Lung (tissue), 17 donors: ENCODE measurements at places on chromosomes 13 and 19.

GRCh38 chr13:38213314-38213713, 136.3 kb upstream of the UFM1 start:
- DNase-seq, result no peak

DNA sequence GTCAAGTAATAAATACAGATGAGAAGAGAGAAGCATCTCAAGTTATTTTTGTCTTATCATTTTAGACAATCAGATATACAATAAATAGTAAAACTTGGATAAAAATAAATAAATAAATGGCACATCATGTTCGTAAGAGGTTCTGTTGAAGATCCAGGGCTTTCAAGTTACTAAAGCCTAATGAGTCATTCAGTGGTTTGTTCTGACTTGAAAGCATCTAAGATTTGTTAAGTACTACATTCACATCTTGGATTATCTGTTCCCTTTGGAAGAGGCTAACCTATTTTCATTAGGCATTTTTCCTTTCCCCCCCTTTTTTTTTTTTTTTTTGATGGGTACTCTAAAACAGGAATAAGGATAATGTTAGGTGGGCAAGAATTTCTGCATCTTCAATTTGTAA, 429.3 kb downstream of the PCDH20 start:
- no peak for DNase-seq

- peak; percentile 22 for DNase-seq
These were observed 11.3 kb downstream of the LCP1 start for GRCh38 chr13:46170687-46171086.

DNA sequence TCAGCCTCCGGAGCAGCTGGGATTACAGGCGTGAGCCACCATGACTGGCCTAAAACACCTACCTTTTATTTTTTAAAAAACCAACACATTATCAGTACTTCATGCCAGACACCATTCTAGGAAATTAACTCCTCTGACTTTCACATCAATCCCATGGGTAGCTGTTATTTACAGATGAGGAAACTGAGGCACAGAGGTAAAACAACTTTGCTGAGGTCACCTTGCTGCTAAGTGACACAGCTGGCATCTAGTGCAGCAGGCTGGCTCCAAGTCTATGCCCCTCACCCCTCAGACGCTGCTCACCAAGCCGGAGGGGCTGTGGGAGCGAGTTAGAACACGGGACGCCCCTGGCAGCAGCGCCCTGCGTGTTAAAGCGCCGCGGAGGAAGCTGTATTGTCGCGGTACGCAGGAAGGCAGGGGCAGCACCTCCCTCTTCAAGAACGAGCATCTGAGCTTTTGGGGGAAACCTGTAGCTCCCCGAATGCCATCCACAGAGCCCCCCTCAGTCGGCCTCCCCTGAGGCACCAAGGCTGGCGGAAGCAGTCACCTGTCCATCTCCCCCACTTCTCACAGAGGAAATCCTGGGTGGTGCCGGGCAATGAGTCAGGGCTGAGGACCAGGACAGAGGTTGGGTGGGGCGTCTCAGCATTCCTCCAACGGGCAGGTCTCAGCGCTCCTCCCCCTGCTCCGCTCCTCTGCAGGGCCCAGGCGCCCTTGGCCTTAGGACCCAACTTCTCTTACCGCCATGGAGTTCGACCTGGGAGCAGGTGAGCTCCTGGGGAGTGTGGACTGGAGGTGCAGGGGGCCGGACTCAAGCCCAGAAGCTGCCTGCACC, at the start of gene C19orf33:
C19orf33 (plus strand) TSS at position 735 of the 835 bp plus-strand sequence; CDS start at position 746, 11 bp downstream.
- no peak for DNase-seq

DNA sequence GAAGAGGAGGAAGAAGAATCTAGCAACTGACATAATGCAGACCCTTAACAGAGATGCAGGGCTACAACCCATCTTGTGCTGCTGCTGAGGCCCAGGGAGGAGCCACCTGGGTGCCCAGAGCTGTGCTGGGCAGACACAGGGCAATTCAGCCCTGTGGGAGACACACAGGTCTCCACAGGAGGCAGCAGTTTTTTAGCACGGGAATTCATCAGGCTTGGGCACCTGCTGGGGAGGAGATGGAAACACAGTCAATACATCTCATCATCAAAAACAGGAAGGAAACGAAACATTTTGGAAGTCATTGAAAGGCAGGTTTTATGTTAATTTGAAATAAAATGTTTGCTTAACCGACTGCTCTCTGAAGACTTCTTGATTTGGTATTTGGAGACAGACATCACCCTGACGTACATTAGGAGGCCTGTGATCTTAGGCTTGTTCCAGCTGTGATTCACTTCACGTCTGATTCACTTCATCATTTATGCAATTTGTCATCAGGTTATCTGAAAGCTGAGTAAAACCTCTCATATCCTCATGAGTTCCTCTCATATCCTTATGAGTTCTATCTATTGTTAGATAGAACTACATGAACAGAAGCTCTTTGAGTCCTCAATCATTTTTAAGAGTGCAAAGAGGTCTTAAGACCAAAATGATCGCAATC, 77.4 kb downstream of the CYSLTR2 start:
- DNase-seq, result no peak

DNA sequence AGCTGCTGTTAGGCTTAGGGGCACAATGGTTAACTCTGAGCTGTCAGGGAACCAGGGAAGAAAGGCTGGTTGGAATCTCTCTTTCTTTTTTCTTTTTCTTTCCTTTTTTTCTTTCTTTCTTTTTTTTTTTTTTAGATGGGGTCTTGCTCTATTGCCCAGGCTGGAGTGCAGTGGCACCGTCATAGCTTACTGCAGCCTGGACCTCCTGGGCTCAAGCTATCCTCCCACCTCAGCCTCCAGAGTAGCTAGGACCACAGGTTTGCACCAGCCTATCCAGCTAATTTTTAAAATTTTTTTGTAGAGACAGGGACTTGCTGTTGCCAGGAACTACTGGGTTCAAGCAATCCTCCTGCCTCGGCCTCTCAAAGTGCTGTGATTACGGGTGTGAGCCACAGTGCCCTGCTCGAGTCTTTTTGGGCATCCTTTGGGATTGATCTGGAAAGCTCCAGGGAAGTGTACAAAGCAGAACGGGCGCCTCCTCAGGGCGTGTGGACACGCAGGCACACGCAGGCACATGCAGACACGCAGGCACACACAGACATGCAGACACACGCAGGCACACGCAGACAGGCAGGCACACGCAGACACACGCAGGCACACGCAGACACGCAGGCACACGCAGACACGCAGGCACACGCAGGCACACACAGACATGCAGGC, 99.2 kb downstream of the GADD45B start:
- DNase-seq, result no peak

- DNase-seq, result no peak
These were observed 105.3 kb downstream of the SLC10A2 start for GRCh38 chr13:102960959-102961358.

DNA sequence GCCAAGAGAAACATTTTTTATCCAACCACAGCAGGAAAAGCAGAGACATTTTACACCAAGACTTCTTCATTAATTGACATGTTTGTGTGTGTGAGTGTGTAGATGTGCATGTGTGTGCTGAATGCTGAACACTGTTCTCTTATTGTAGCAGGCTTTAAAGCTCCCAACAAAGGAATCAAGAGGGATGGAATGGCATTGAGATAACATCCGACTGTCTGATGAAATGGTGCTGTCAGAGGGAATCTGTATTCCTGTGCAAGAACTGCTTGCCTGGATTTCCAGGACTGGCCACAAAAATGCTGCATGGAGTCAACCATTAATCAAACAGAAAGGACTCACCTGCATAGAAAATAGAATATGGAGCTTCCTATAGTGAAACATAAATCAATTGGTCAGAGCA, 354.0 kb downstream of the UQCRFS1 start:
- DNase-seq, result no peak

- DNase-seq, result no peak
These were observed 18.7 kb upstream of the QTRT1 start for GRCh38 chr19:10682397-10683063.

DNA sequence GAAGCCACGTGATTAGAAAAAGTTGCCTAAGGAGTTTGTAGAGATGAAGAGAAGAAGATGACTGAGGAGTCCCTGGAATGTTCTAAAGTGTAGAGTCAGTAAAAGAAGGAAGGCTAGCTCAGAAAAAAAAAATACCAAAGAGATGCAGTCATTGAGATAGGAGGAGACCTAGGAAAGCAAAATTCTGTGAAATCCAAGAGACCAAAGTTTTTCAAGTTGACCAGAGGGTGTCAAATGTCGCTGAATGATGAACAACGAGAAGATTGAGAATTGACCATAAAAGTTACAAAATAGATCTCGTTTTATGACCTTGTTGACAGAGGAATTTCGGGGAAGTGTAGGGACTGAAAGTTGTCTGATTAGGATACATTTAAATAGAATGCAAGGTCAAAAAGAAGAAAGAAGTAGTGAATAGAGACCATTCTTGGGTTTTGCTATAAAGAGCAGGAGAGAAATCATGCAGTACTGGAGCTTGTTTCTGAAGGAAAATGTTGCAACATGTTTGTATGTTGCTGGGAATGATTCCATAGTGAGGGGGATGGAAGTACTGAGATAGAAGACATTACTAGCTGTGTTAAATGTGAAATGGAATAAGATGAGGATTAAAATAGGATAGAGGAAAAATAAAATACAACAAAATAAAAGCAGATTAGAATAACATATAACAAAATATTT, 30.2 kb upstream of the HTR2A start:
- peak; percentile 6 for DNase-seq

GRCh38 chr13:74070513-74070912, 63.7 kb downstream of the KLF12 start:
- no peak for DNase-seq

DNA sequence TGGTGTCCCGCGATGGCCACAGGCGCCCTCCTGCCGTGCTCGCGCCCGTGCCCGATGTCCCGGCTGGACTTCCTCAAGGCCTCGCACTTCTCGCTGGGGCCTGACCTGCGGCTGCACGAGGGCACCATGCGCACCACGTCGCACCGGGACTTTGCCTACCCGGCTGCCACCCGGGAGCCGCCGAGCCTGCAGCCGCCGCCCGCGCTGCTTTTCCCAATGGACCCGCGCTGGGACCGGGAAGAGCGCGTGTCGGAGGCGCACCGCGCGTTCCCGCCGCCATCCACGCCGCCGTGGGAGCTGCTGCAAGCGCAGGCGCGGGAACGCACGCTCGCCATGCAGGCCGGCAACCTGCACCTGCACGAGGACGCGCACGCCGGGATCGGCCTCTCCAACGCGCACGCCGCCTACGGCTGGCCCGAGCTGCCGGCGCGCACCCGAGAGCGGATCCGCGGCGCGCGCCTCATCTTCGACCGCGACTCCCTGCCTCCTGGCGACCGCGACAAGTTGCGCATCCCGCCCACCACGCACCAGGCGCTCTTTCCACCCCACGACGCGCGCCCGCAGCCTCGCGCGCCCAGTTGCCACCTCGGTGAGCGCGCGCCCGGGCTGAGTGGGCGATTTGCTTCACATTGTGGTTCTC, 12.1 kb upstream of the PEX11G start:
- peak; percentile 82 for DNase-seq

GRCh38 chr13:25732111-25732865, 319.5 kb downstream of the SHISA2 start:
- peak; percentile 55 for DNase-seq

DNA sequence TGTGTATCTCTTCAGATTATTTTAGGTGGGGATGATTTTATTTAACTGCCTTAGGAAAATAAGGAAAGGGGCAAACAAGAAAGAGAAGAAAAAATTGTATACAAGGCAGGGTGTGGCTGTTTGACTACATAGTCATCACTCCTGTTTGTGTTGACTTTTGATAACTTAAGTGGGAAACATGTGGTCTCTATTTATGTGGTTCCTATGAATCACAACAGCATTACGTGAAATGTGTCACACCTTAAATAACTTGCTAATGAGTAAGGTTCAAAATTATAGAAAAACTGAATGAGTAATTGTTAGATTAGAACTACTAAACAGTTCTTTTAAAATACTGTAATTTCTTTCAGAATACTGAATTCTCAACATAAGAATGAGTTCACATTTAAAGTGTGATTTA, 69.3 kb downstream of the LMO7 start:
- DNase-seq, result no peak

- DNase-seq, result no peak
These were observed 17.4 kb downstream of the GPR183 start for GRCh38 chr13:99289674-99290337.

GRCh38 chr19:3114018-3114726, 20.0 kb downstream of the GNA11 start:
- DNase-seq, result no peak

GRCh38 chr13:39044536-39044935, 6.3 kb downstream of the NHLRC3 start:
- DNase-seq, result no peak

DNA sequence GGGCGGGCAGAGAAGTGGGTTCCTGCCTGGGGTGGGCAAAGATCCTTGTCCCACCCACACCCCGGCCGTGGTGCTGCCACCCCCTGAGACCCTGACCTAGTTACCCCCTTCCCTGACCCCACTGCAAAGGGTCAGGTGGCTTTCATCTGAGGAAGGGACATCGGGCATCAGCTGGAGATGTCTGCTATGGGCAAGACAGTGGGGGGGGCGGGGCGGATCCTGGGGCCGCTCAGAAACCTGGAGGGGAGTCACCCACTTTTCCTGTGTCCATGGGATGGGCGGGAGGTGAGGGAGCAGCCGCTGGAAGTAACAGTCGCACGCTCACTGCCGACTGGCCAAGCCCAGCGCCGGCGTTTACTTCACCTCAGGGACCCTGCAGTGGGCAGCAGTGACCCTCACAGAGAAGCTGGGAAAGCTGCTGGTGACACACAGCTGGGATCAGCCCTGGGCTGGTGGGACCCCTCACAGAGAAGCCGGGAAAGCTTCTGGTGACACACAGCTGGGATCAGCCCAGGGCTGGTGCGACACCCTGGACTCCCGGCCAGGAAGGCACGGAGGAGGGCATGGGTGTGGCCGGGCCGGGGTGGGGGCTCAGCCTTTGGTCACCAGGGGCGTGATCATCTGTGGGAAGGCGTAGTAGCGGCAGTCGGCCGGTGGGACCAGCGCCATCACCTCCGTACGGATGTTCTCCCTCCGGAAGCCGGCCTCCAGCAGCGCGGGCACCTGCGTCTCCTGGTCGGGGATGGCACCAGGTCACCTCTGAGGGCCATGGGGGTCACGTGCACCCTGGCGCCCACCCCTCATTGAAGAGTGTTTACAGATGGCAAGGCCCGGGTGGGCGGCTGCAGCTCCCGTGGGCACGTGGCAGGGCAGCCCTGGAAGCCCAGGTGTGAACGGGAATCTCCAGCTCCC, 4.3 kb downstream of the GAMT start:
- DNase-seq, result no peak

- DNase-seq, result peak; percentile 33
These were observed 1.2 kb downstream of the INAFM1 start for GRCh38 chr19:47275791-47276461.

- no peak for DNase-seq
These were observed 91.1 kb downstream of the CDK8 start for GRCh38 chr13:26344980-26345379.
